ENCODE measurements at places on chromosomes 11 and 22. TPM values are rescaled to one million over a fixed set of nuclear protein-coding genes. Genes with fewer than 3 reads are reported as not detected.

CHST1 gene
- total RNA-seq = 4.9 TPM

PVALB gene
- total RNA-seq = not detected

MMP1 gene
- total RNA-seq = 861 TPM

GRM5 gene
- 0.08 TPM for total RNA-seq

BAD gene
- total RNA-seq = 169 TPM

MMP12 gene
- not detected for total RNA-seq

CARNS1 gene
- 0.88 TPM for total RNA-seq

KBTBD3 gene
- total RNA-seq = 5.0 TPM

NOL12 gene
- total RNA-seq = 23.2 TPM

C11orf86 gene
- total RNA-seq = not detected

LUZP2 gene
- total RNA-seq = 1.5 TPM

DEUP1 gene
- not detected for total RNA-seq

GPHA2 gene
- not detected for total RNA-seq

GLB1L2 gene
- total RNA-seq = 0.13 TPM

SOX10 gene
- not detected for total RNA-seq

ASPHD2 gene
- total RNA-seq = 5.5 TPM

SLC22A6 gene
- not detected for total RNA-seq

CHRM1 gene
- not detected for total RNA-seq

NNMT gene
- total RNA-seq = 292 TPM

SLC25A1 gene
- 235 TPM for total RNA-seq

TCN1 gene
- not detected for total RNA-seq

OR8D1 gene
- total RNA-seq = under 0.01 TPM

PGR gene
- 1.6 TPM for total RNA-seq

All from epithelial cell of alveolus of lung (primary cell).